ENCODE measurements at places on chromosomes 2 and 18. TPM values are rescaled to one million over a fixed set of nuclear protein-coding genes. Genes with fewer than 3 reads are reported as not detected.

Gene ANKRD36B
- total RNA-seq: 21.8 TPM

Gene FABP1
- total RNA-seq: not detected

Gene ST8SIA5
- not detected for total RNA-seq

Gene HSBP1L1
- total RNA-seq: 21.6 TPM

Gene REG3G
- not detected for total RNA-seq

Gene MTCL1
- 0.06 TPM for total RNA-seq

Gene C2orf80
- not detected for total RNA-seq
